ENCODE measurements at places on chromosomes 2 and 18.

- DNase-seq: no peak
Observed at GRCh38 chr2:8357738-8358518, 323.9 kb upstream of the ID2 start.

DNA sequence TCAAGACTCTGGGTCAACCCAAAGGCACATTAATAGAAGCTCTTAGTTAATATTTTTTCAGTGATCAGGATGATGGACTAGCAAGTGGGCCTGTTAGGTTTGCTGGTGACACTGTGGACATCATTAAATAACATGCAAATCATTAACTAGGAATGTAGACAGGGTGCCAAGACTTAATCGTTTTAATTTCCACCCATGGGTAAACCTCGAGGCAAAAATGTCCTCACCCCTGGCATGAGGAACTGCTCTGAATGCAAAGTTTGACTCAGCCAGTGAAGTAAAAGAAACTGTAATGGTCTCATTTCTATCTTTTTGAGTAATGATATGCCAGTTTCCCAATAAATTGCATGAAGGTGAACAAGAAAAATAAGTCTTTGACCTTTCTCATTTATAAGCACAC lies 152.6 kb upstream of the MEX3C start:
- no peak for DNase-seq

DNA sequence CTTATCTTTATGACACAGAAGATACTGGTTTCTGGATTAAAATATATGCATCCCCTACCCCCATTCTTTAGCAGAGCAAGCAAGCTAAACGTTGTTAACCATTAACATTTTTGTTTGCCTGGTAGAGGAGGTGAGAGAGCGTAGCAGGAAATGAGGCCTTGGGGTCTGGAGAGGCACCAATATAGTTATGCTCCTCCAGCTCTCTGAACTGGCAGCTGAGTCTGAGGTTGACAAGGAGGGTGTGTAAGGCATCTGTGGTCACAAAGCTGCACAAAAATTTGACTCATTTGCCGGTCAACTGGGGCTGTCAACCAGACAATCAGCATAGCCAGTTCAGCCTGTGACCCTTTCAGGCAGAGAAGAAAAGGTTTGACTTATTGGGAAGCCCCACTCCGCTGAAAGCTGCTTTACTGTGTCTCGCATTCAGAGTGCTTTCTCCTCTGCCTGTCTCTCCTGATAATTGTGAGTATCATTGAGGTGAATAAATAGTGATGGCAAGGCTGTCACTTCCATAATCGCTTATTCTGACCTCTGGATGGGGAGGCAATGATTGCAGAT lies 647.5 kb upstream of the SETBP1 start:
- no peak for DNase-seq

- no peak for DNase-seq
Observed at GRCh38 chr2:121567452-121567851, 36.8 kb downstream of the RNU4ATAC start.

DNA sequence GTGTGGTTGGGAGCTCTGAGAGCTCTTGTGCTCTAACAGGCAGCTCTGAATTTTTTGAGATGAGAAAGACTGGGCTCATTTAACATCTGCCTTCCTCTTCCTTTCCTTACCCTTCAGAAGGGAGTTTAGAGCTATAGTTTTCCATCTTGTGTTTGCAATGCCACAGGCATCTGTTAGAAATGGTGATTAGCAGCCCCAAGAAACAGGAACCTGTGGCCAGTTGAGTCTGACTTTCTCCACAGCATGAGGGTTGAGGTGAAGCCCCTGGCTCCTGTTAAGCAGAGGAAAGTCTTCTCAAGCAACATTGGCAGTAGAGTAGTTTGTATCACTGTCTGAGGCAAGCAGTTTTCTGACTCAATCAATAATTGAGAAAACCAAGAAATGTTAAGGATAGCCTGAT lies 577.4 kb downstream of the ZEB2 start:
- no peak for DNase-seq

- no peak for DNase-seq
Observed at GRCh38 chr2:191152482-191153240, 1.9 kb upstream of the STAT4 start.

Data from activated naive CD4-positive, alpha-beta T cell treated with anti-CD3 and anti-CD28 coated beads, Interleukin-2, amount 50 U/mL, for 16 hours (primary cell).